Amniotic epithelial cell (primary cell): ENCODE measurements at places on chromosomes 7 and 10.

DNA sequence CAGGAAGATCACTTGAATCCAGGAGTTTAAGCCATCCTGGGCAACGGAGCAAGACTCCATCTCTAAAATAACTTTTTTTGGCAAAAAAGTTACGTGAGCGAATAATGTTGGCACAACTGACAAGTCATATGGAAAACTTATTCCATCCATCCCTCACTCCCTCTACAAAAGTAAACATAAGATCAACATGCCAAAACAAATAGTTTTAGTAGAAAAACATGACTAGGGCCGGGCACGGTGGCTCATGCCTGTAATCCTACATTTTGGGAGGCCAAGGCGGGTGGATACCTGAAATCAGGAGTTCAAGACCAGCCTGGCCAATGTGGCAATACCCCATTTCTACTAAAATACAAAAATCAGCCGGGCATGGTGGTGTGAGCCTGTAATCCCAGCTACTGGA, 25.6 kb downstream of the SLC25A16 start:
- no peak for DNase-seq

DNA sequence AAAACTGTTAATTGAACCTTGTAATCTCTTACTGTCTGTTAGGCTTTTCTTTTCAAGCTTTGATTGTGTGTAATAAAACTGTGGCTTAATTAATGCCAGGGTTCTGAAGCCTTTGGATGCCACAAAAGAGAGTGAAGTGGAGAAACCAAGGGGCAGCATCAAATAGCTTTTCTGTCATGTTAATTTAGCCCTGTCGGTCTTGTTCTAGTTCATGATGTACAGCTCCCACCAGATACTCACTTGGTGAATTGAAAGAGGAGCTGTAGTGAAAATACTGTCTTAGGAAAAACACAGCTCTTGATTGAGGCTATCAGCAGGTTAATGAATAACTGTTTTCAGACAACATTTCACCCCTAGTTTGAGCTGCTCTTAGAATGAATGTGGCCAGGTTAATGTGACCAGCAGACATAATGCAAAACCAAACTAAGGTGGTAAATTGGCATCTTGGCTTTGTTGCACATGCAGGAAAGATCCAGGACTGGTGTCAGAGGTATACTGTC, 94.2 kb downstream of the POLL start:
- no peak for DNase-seq

- DNase-seq: peak; percentile 64
Measured at GRCh38 chr10:88893611-88894010, 13.6 kb downstream of the STAMBPL1 start.

DNA sequence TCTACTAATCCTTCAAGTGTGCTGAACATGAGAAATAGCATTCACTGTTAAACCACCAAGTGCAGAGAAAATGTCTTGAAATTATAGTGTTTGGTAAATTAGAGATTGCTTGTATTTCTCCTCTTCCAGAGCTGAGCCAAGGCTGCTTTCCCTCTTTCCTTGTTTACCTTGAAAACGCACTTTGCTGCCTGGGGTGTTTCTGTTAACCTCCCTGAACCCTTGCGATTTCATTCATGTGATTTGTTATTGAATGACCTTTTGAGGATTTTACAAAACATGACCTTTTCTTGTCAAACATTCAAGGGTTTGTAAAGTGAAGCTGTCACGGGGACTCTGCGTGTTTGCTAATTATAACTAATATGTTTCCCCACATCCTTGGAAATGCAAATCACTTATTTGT, 169.4 kb downstream of the LRMDA start:
- DNase-seq: no peak

DNA sequence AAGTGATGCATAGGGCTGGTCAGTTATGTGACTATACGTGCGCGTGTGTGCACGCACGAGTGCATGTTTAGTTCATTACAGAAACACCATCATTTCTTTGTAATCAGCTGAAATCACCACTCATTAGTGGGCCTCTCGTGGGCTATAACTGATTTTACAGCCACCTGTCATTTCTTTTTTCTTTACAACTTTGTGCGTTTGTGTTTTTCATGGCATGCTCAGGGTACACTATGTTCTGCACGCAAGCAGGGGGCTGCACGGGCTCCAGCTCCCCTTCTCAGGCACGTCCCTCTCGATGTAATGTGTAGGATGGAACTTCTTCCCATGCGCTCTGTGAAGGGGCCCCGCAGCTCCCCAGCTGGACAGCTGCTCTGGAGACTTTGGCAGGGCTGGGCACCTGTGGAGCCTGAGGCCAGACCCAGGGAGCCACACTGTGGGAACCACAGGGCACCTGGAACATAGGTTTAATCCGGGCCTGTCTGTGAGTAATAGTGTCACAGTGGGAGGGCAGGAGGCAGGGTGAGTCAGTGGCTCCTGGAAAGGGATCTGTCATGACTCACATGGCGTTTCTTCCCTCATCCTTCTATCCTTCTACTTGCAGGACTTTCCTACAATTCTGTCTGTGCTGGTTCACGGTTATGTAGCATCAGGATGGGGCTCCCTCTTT, 4.9 kb downstream of the GCK start:
- DNase-seq: peak; percentile 87

GRCh38 chr10:62924344-62924748, 108.2 kb upstream of the EGR2 start:
- no peak for DNase-seq

- peak; percentile 83 for DNase-seq
Measured at GRCh38 chr7:134174795-134175261, 47.7 kb downstream of the LRGUK start.

DNA sequence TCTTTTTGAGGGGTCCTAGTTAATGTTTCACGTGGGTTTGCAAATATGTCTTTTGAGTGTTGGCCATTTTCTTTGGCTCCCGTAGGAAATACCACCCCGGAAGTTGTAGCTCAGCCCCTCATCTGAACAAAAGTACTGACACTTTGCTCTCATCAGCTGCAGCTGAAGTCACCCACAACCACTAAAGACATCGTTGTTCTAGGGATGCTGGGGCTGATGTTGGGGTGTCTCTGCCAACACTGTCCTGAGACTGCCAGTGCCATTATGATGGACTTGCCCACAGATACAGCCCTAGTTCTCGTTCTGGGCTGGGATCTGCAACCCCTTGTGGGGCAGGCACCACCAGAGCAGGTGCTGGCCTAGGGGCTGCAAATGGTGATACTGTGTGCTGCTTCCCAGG, 82.6 kb upstream of the ARHGAP21 start:
- DNase-seq: no peak

DNA sequence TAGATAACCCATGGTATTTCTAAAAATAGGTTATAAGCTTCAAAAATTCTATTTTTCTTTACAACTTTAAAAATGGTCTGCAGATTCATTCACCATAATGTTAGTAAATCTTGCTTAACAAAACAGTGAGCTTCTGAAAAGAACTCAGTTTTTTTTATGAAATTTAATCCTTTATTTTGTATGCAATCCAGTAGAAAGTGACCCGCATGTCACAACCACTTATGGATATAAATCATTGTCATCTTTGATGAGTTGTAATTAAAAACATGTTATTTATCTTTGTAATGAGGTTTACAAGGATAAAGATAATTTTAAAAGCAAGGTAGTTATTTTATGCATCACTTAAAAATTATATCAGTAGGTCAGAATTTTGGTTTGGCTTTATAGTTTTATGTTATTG, 173.5 kb upstream of the SEMA3A start:
- no peak for DNase-seq

- DNase-seq: no peak
Measured at GRCh38 chr10:78462176-78462575, 428.5 kb downstream of the RPS24 start.

DNA sequence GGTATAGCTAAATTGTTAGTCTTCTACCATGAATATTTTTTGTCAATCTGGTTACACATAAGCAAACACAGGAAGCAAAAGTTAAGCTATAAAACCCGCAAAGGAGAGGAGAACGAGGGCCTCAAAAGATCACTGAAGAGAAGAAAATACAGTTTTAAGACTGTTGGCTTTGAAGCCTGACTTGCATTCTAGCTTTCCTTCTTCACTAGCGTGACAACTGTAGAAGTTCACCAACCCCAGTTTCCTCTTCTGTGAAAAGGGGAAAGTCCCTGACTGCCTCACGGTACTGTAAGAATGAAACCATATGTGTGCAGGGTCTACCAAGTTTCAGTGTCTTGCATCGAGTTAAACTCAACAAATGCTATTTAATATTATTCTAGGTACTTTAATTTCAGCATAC, 7.5 kb upstream of the LRRN3 start:
- DNase-seq: no peak

- no peak for DNase-seq
Measured at GRCh38 chr7:67912437-67912836, 915.8 kb downstream of the TYW1 start.

DNA sequence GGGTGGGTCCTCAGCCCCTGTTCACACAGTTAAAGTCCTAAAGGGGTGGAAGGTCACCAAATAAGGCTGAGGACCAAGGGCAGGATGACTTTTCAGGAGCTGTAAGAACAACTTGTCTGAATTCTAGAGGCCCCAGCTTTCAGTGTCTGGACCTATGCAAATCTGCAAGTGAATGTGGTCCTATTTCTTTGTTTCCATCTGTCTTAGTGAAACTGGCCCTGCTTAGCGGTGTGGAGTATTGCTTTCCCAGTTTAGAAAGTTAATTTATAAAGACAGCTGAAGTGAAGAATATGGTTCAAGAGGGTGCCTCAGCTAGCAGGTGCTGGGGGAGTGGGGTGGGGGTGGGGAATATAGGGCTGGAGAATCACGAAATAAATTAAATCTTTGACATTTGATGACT, 40.1 kb downstream of the HHEX start:
- no peak for DNase-seq

DNA sequence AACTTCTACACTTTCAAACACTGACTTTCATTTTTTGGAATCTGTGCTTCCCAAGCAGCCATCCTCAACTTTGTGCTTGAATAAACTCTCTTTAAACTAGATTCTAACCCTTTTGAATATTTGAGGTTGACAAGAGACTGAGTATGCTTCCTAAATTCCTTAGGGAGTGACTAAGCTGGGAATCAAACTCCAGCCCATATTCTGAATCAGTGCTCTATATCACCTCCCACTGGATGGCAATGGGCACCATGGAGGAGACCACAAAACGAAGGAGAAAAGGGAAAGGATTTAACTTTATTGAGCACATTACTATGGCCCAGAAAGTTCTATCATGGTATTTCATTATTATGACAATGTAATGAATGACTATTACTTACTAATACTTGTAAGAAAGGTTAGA, 17.2 kb upstream of the SLC26A4 start:
- DNase-seq: peak; percentile 75

DNA sequence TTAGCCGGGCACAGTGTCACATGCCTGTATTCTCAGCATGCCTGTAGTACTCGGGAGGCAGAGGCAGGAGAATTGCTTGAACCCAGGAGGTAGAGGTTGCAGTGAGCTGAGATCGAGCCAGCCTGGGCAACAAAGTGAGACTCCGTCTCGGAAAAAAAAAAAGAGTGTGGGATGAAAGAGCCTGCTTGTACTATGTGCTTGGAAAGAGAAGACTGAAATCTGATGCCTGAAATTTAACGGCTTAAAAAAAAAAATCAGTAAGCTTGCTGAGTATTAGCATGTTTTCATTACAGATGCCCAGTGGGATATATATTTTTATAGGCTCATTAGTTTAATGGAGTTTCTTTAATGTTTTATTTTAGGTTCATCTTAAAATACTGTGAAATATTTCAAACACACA, 4.2 kb downstream of the NT5C2 start:
- no peak for DNase-seq

DNA sequence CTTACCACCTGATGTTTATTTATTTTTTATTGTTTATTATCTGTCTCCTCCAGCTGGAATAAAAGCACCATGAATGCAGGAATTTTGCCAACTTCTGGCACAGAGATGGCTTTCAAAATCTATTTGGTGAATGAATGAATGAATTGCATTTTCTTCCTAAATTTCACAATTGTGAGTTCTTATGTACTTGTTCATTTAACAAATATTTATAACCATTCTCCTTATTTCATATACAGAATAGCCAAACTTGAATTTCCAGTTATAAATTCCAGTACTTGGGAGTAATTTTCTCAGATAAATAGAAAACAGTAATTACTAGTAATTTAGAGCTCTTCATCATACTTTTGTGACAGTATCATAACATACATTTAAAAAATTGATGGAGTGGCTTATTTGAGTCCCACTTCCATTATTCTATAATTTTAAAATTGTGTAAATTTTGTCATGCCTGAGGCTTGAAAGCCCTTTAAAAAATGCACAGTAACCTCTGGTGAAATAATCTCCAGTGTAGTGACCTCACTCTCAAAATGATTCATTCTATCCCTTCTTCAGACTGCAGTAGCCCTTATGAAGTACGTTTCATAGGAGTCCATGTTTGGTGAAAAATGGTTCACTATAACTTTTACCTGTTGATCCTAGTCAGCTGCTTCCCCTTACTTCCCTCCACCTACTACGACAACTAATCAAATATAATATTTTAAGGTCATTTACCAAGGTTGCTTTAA, 40.0 kb upstream of the SRI start:
- DNase-seq: no peak

GRCh38 chr10:61673360-61673759, 10.6 kb downstream of the CABCOCO1 start:
- DNase-seq: no peak

GRCh38 chr7:80941208-80941758, 22.4 kb upstream of the SEMA3C start:
- DNase-seq: peak; percentile 77

DNA sequence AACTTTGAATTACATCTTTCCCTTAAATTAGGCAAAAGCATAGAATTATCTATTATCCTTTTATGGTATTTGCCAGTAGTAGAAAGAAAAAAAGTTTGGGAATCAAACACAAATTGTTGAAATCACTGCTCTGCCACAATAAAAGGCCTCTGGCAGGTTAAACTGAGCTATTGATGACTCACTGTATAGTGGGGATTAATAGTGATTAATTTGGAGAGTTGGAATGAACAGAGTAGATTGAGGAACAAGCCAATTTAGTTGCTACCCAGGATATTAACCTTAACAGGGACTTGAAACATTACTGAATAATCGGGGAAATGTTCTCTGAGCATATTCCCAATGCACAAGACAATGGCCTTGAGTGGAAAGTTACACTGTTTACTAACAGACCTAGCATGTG, 33.1 kb downstream of the MASTL start:
- DNase-seq: no peak

GRCh38 chr10:71525721-71526120, 129.0 kb downstream of the CDH23 start:
- no peak for DNase-seq

- no peak for DNase-seq
Measured at GRCh38 chr10:98367604-98368451, 47.2 kb downstream of the PYROXD2 start.

- DNase-seq: no peak
Measured at GRCh38 chr7:6166443-6166891, 106.0 kb downstream of the CYTH3 start.
